ENCODE measurements at places on chromosomes 7 and 10.

GRCh38 chr7:155363852-155364600 lies 66.3 kb downstream of the INSIG1 start:
- no peak for DNase-seq

- DNase-seq: no peak
Measured at GRCh38 chr10:48931188-48931587, 8.5 kb downstream of the LRRC18 start.

DNA sequence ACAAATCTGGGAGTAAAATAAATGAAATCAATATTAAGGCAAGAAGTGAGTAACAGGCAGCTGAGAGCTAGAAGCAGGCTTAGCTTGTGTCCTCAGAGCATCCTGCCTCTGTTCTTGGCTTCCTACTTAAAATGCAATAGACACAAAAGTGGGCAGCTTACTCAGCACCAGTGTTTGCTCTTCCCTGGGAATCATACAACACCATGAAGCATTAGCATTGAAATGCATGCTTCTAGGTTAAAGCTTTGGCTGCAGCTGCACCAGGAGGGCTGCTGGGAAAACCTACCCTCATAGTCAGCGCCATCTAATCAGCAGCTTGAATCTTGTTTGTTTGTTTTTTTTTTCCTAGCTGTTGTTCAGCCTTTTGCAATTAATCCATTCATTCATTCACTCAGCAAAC lies 104.2 kb upstream of the VWC2 start:
- no peak for DNase-seq

DNA sequence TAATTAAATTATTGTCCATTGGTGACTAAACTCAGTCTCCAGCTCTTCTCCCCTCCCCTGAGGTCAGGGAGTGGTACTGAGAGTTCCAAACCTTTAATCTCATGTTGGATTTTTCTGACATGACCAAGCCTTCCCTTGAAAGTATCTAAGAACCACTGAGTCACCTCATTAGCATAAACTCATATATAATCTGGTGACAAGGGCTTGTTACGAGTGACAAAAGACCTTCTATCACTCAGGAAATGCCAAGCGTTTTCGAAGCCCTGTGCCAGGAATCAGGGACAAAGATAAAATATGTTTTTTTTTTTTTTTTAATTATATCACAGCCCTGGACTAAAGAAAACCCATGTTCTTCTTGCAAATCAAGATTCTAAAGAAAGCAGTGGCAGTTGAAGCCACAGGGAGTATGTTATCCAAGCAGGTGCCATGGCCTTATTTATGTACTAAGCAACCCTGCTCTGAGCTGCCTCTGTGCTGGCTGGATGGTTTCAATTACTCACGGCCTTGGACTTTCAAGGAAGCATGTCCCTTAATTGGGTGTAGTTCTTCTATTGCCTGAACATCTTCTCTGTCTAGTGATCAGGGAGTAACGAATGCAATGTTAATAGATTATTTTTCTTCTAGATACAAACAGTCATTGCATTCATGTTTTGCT lies 169.0 kb upstream of the PRKCQ start:
- peak; percentile 91 for DNase-seq

DNA sequence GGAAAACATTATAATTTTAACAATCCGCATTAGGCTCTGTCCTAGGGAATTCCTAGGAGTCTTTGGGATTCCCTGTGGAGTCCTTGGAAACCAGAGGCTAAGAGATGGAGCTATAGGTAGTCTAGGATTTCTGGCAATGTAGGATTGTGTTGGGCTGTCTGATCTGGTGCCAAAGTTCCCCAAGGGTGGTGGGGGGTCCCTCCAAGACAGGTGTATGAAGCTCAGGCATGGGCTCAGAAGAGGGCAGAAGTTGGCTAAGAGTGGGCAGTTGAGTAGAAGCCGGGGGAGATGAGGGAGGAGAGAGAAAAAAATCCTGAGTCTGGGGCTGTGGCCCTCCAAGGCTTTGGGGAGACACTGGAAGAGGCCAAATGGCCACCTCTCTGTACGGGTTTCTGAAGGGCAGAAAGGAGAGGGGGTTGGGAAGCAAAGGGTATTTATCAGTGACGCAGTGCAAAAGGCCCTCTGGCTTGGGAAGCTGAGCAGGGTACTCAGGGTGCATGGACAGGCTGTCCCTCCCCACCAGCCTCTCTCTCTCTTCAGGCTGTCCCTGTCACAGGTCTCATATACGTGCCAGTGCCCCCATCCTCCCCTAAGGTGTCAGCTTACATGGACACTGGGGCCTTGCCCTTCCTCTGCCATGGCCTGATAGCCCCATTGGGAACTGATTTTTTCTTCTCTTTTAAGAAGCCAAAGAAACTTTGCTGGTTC lies 929 bp downstream of the HOXA6 start:
- DNase-seq: peak; percentile 53
